NCI-H460 (cell line): ENCODE measurements at places on chromosomes 4 and X. TPM values are rescaled to one million over a fixed set of nuclear protein-coding genes. Genes with fewer than 3 reads are reported as not detected.

GRCh38 chr4:153577053-153577452 is 107.0 kb upstream of the TLR2 start:
- no peak for DNase-seq

- DNase-seq: no peak
Observed at GRCh38 chrX:9462456-9462855, 2.4 kb upstream of the TBL1X start.

DNA sequence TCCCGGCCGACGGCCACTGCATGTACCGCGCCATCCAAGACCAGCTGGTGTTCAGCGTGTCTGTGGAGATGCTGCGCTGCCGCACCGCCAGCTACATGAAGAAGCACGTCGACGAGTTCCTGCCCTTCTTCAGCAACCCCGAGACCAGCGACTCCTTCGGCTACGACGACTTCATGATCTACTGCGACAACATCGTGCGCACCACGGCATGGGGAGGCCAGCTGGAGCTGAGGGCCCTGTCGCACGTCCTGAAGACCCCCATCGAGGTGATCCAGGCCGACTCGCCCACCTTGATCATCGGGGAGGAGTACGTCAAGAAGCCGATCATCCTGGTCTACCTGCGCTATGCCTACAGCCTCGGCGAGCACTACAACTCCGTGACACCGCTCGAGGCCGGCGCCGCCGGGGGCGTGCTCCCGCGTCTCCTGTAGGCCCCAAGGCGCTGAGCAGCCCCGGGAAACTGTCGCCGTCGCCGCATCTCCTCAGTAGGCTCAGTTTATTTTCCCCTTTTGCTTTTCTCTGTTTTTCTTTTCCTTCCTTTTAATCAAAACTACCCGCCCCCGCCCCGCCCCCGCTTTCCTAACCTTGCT is 799 bp downstream of the OTUD6A start:
- no peak for DNase-seq

- no peak for DNase-seq
Observed at GRCh38 chr4:53924333-53925049, 139.9 kb downstream of the CHIC2 start.

DNA sequence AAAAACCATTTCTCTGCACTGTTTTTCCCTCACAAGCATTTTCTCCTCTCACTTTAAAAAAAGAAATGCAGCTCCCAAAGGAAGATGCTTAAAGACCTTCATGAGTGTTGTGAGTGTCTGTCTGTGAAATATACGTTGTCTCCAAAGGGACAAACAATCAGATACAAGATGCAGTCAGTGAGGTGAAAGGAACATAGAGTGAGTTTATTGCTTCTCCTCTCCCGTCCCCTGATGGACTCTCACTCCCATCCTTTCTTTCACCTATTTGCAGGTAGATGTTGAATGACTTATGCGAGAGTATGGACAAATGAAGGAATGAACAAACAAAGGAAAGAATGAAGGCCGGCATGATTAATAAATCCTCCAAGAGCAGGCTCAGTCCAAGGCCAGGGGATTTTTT is 561.2 kb upstream of the DIPK2B start:
- no peak for DNase-seq

GRCh38 chrX:31269914-31270313 is 198.1 kb upstream of the FTHL17 start:
- no peak for DNase-seq

- DNase-seq: no peak
Observed at GRCh38 chr4:76571274-76571673, 136.2 kb downstream of the SHROOM3 start.

DNA sequence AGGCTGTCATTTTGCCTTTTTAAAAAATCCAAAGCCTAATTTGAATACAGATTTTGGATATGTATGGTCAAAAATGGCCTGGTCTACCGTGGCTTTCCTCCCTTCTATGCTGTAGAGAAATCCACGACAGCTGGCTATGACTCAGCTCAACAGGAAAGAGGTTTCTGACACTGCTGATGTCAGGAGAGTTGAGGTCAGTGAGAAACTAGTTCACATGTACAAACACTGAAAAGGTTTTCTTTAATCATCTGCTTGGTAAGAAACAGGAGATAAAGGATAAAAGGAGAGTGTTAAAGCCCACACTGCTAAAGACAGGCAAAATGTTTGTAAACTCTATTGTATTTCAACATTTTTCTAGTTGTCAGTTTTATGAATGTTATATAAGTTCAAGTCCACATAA is 113.9 kb downstream of the NYX start:
- DNase-seq: peak; percentile 47

GRCh38 chr4:187178587-187178986 is 454.9 kb upstream of the FAT1 start:
- DNase-seq: no peak

- DNase-seq: no peak
Observed at GRCh38 chrX:68072041-68072440, 361.3 kb downstream of the OPHN1 start.

DNA sequence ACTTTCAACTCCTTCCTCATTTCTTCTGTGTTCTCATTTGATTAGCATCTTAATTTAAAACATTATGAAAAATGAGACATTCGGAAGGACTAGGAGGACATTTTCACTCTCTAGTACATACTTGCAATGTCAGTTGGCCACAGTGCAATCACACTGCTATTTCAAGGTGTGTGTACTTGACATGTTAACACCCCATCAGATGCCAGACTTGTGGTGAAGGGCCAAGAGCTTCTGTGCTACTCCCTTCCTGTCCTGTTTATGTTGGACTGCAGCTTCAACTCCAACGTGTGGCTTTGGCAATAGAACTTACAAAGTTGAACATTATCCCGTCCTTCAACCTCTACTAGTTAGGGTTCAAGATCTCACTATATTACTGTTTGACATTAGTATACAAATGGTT is 221.0 kb downstream of the PALLD start:
- DNase-seq: no peak

GRCh38 chr4:45693746-45694145 is 430.1 kb downstream of the GABRG1 start:
- DNase-seq: no peak

DNA sequence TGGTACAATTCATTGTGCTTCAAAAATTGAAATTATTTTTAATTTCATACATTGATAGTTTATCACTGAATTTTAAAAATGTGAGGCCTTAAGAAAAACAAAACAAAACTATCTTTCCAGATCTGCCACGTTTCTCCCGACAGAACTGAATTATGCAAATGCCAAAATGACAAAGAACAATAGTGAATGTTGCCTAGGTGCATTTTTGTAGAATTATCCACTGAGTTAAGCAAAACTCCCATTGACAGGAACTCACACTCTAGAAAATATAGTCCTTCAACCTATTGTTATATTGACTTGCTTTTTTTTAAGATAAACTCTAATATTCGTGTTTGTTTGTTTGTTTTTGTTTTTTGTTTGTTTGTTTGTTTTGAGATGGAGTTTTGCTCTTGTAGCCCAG is 6.5 kb downstream of the PCGF3 start:
- DNase-seq: no peak

Gene SPANXN4
- total RNA-seq: 34.8 and 37.5 TPM in 2 replicates

Gene FHDC1
- 3.3 and 3.8 TPM in 2 replicates for total RNA-seq

Gene SLC26A1
- total RNA-seq: 0.61 and 1.1 TPM in 2 replicates

Gene FAM9B
- total RNA-seq: not detected in 2 replicates

Gene UPF3B
- total RNA-seq: 6.6 and 11.6 TPM in 2 replicates

Gene FHL1
- total RNA-seq: 14.1 and 15.8 TPM in 2 replicates

Gene RIPPLY1
- not detected in 2 replicates for total RNA-seq

Gene FAM50A
- 62.2 and 67.5 TPM in 2 replicates for total RNA-seq

Gene NKX3-2
- total RNA-seq: 0.12 and 0.38 TPM in 2 replicates

Gene TMEM271
- not detected in 2 replicates for total RNA-seq

Gene UGT2B10
- not detected in 2 replicates for total RNA-seq

Gene SHOX
- not detected in 2 replicates for total RNA-seq
